ENCODE measurements at places on chromosomes 2 and 18.

- no peak for DNase-seq
Observed at GRCh38 chr2:56985609-56986008, 801.8 kb downstream of the CCDC85A start.

DNA sequence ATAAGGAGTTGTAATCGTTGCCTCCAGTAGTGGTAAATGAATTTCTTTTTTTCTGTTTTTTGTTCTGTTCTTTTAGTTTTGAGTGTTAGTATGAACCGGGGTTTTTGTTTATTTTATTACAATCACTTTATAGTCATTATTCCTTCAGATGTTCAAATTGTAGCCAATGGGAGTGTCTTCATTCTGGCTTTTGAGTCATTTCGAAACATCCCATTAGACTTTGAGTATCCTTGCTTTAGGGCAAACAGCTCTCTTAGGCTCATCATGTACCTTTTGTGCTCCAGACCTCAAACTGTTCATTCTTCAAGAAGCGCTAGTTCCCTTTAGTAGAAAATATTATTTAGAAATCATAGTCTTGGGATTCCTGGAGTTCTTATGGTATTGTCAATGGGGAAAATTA, 54.2 kb upstream of the PAX3 start:
- no peak for DNase-seq

GRCh38 chr2:181231886-181232621, 225.1 kb upstream of the ITGA4 start:
- no peak for DNase-seq

- DNase-seq, result no peak
Observed at GRCh38 chr2:196113061-196113974, 44.7 kb upstream of the DNAH7 start.

DNA sequence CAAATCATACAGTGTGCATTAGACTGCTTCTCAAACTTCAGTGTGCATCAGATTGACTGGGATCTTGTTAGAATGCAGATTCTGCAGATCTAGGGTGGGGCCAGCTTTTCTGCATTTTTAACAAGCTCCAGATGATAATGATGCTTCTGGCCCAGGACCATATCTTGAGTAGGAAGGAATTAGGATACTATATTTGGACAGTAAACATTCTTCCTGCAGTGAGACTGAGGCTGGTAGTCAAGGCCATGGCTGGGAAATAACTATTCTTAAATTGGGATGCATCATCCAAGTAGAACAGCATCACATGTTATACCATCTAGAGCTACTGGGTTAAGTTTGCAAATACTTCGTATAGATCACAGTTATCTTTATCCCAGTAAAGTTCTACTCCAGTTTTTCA, 28.4 kb upstream of the ARMC9 start:
- DNase-seq, result no peak

- DNase-seq, result no peak
Observed at GRCh38 chr18:48470484-48471180, 61.4 kb upstream of the ZBTB7C start.

GRCh38 chr2:10136101-10136934, 13.8 kb downstream of the RRM2 start:
- no peak for DNase-seq

DNA sequence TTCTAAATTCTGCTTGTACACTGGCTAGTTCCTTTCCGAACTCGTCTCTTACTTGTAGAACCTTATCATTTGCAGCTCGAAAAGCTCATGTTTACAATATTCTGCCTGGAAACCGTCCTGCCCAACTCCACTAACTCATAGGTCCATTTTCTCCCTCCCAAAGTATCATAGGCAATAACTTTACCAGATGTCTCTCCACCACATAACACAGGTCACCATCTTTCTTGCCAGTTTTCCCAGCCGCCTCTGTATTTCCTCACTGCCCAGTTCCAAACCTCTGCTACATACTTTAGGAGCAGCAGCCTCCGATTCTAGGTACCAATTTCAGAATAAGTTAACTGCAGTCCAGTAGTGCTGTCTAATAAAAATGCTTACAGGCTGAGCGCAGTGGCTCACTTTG, 259.5 kb downstream of the GLI2 start:
- DNase-seq, result no peak

DNA sequence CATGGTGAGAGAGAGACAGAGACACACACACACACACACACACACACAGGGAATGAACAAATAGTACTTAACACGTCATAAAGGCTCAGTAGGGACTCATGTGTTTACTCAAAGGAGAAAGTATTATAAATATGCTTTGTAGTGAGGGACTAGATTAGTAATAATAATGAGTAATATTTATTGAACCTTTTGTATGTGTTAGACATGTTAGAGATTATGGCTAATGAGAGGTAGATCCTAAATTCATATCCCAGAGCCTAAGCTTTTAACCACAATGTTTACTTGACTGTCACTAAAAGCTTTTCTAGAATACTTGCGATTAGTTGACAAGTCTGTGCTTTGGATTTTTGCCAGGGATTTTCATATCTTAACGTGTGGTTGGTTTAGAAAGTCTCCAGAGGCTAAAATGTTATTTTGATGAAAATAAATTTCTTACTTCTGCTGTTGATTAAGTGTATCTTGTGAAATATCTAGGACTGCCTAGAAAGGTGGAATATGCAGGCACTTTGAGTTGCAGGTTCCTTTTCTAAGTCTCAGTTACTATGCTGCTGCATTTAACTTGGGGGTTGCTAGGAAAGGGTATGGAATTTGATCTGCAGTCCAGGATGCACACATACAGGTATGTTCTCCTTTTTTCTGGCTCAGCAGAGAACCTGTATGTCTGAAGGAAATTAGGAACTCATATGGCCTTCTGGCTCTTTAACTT, 64.5 kb downstream of the UBR3 start:
- no peak for DNase-seq

GRCh38 chr2:45559436-45559835, 51.6 kb downstream of the SRBD1 start:
- no peak for DNase-seq

GRCh38 chr2:114526841-114527240, 84.4 kb downstream of the DPP10 start:
- DNase-seq, result no peak

DNA sequence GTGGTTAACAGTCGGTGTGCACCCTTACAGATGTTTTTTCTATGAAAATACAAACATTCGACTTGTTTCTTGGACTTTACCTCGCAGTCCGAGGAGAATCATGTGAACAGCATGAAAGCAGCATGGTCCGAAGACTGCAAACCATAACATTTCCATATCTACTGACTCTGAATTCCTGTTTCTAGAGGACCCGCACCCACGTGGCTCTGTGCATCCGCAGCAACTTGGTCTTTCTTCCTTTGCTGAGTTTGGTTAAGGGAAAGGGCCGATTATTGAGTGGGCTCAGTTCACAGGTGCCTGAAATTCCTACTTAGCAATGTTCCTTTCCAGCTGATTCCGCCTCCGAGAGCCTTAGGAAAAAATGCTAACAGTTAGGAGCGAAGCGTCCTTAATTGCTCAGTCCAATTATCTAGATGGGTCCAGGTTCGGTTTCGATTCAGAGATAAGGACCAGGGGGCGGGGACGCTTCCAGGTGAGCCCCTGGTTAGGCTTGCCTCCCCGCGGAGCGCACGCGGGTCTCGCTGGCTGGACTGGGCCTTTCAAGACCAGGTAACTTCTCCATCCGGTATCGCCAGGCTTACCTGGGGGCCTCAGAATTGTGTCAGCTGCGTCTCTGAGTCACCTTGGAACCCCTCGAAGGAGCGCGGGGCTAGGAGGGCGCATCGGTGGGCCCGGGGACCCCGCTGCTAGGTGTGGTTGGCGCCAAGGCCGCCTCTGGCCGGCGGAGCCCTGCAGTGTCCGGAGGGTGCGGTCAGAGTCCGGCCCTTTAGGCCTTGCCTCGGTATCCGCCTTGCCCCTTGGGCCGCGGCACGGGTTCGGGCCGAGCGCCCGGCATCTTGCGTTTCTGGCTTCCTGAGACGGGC, 1.1 kb upstream of the B3GNT2 start:
- no peak for DNase-seq

DNA sequence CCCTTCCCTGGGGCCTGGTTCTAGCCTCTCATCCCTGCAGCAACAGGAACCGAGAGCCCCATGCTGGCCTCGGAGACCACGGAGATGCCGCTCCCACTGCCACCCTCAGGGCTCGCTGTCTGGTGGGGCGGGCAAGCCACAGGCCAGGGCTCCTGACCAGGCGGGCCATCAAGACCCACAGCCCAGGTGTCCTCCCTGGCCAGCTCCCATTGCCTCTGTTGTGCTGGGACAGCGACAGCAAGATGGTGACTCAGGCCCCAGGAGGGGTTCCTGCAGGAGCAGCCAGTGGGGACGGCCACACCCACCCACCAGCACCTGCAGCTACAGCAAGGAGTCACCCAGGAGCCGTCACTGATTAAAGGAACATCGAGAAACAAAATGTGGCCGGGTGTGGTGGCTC, 7.4 kb downstream of the KLHL30 start:
- no peak for DNase-seq

DNA sequence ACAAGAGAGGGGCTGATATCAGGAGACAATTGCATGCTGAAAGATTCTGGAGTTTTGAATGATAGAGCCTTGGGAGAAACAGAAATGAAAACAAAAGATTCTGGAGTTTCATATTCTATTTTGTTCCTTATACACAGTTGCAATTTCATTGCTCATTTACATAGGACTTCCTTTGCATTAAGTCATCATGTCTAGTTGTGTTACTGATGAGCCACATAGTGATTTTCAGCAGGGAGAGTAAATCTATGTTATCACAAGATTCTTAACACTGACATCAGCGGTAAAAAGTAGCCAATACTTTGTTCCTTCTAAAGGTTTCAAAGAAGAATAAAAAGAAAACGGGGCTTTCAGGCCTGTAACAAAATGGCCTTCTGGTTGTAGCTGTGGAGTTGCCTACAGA, 7.1 kb downstream of the ADAM17 start:
- no peak for DNase-seq

DNA sequence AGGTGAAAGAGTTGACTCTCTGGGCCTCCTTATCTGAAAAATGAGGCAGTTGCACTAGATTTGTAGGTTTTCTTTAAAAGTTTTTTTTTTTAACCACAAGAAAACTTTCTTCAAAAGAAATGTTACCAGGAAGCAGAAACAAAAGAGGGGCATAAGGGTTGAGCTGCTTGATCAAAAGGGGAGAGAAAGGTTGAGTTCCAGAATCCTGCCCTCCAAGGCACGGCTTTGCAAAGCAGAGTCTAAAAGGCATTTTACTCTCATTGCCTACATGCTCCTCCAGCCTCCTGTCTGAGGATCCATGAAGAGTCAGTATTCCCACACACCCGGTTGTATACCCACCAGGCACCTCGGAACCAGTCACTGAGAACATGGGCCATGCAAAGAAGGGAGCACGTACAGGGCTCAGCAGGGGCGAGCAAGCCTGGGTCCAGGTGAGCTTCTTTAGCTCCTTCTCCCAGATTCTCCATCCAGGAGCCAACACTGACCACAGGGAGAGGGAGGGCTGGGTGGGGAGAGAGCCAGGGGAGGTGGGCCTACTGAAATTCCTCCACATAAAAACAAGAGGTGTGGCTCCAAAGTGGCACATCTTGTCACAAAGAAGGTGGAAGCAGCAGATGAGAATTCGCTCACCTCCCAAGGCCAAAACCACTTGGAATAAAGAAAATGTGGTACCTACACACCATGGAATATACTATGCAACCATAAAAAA, 116.0 kb upstream of the EPC2 start:
- DNase-seq, result no peak

DNA sequence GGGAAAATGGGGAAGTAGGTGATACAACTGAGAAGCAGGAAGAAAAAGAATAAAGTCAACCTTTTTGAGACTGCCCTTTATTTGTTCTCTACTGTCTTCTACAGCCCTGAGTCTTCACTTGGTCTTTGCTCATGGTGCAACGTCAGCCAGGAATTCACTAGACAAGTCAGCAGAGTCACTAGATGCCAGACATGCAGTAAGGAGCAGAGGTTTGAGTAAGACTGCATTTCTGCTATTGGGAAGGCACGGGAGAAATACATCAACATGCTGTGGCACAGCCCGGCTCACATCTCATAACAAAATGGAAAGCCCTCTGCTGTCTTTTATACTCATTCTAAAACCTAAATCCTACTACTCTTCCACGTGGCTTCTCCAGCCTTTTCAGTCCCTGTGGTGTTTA, 67.1 kb downstream of the PRELID3A start:
- no peak for DNase-seq

DNA sequence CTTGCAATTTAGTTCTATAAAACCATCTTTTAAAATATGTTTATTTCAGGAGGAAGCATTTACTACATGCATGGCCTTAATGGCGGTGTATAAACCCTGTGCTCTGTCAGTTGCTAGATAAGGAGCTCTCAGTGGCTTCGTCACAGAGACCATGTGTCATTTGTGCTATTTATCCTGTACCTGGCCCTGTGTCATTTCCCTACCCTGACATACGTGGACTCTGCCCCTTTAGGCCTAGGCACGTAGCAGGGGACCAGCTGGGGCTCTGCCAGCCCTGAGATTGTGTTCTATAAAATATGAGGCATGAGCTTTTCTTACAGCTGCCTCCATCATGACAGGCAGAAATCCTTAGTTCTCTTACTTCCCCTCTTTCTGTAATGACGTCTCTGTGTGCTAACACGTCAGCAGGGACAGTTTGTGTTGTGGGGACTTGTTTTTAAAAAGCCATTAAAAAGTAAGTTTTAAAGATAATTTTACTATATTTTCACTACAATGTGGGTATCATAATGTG, 88.0 kb downstream of the ITGB1BP1 start:
- DNase-seq, result no peak

- no peak for DNase-seq
Observed at GRCh38 chr18:29104671-29105070, 927.7 kb upstream of the CDH2 start.

- peak; percentile 14 for DNase-seq
Observed at GRCh38 chr2:12044857-12045256, 298.4 kb downstream of the LPIN1 start.

- no peak for DNase-seq
Observed at GRCh38 chr2:236728916-236729670, 159.5 kb downstream of the ACKR3 start.

DNA sequence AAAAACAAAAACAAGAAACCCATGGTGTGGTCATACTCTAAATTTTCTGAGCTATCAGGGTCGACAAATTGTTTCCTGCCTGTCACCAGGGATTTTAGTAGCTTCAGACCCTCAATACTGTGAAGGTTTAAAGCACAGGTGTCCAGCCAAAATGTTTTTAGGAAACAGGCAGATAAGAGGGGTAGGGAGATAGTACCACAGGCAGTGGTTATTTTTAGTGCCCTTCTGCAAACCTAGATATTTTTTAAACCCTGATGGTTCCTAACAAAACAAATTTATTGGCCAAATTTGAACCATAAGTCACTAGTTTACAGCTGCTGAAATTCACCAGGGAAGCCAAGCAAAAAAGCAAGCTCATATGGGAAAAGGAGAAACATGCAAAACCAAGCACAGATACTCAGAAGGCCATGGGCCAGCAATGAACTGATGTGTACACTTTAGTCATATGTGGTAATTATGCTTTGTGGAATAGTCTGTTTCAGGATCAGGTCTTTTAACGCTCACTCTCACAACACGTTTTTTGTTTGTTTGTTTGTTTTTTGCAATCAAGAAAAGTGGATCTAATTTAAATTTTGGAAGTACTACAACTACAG, 156.8 kb upstream of the STK17B start:
- DNase-seq, result no peak

GRCh38 chr18:80171054-80171872, 62.2 kb downstream of the ADNP2 start:
- DNase-seq, result peak; percentile 27

- DNase-seq, result no peak
Observed at GRCh38 chr2:200225951-200226350, 80.5 kb upstream of the SPATS2L start.

All from activated T-helper 2 cell treated with anti-CD3 and anti-CD28 coated beads, Interferon-gamma antibody, Interleukin-2, Interleukin-4, amounts not matched to agents 10 μg/mL and 5 μg/mL and 100 μg/mL, durations not matched to agents 14 hours and 24 hours and 36 hours (primary cell).